MCF 10A (cell line): ENCODE measurements at places on chromosomes 12 and 14. TPM values are rescaled to one million over a fixed set of nuclear protein-coding genes. Genes with fewer than 3 reads are reported as not detected.

DNA sequence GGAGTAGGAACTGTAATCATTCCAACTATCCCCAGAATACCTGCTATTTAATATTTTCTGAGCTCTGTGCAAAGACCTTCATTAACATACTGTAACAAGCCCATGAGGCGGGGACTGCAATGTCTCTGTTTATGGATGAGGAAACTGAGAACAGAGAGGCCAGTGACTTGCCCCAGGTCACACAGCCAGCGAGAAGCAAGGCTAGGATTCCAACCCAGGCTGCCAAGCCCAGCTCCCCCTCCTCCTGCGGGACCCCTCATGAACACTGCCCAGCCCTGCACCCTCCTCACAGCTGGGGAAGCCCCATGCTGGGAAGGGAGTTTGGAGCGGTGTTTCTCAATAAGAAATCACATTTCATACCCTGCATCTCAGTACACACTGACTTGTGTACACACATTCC, 10.9 kb downstream of the HVCN1 start:
- no peak for DNase-seq

DNA sequence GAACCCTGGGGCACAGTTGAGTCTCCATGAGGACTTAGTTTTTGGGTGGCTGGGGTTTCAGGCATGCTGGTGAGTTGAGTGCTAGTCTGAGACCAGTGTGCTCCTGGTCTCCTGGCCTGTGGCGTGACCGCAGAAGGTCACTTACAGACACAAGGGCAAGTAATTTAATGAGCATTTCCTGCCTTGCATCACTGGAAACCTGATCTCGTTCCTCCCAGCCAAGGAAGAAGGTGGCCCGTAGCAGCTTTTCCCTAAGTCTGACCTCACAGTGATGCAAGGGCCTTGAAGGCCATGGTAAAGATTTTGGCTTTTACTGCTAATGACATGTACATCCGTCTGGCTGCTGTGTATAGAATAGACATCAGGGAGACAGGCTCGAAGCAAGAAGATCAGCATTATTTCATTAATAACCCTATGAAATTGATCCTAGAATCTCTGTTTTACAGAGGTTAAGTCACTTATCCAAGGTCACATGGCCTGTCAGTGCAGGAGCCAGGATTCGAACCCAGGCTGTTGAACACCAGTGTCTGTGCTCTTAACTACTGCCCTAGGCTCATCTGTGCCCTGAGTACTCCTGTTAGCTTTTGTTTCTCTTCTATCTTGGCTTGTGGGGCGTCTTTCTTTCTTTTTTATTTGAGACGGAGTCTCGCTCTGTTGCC, 4.6 kb downstream of the TMEM120B start:
- DNase-seq: peak; percentile 95

GRCh38 chr12:85662207-85662602, 174.0 kb downstream of the RASSF9 start:
- DNase-seq: no peak

- DNase-seq: no peak
These were observed 19.3 kb downstream of the SLC25A3 start for GRCh38 chr12:98612696-98613334.

GRCh38 chr12:19482551-19483109, 43.3 kb downstream of the AEBP2 start:
- DNase-seq: peak; percentile 84

DNA sequence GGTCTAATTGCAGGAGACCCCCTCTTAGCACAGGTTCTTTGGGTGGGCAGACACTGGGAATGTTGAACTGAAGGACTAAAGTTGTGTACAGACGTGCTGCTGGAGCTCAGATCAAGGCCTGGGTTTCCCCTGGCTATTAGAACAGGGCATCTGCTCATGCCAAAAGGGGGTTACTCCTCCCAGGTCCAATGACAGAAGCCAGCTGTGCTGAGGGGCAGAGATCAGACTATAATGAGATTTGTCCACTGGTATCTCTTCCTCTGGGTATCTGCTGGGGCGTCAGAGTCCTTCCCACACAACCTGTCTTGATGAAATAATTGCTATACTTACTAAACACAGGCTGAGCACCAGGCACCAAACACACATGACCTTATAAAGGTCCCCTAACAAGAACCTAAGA, 42.6 kb downstream of the LTBP2 start:
- no peak for DNase-seq

- no peak for DNase-seq
These were observed 62.7 kb downstream of the EEA1 start for GRCh38 chr12:92866418-92866817.

GRCh38 chr12:6871052-6871957, 1.8 kb downstream of the SPSB2 start:
- peak; percentile 77 for DNase-seq

DNA sequence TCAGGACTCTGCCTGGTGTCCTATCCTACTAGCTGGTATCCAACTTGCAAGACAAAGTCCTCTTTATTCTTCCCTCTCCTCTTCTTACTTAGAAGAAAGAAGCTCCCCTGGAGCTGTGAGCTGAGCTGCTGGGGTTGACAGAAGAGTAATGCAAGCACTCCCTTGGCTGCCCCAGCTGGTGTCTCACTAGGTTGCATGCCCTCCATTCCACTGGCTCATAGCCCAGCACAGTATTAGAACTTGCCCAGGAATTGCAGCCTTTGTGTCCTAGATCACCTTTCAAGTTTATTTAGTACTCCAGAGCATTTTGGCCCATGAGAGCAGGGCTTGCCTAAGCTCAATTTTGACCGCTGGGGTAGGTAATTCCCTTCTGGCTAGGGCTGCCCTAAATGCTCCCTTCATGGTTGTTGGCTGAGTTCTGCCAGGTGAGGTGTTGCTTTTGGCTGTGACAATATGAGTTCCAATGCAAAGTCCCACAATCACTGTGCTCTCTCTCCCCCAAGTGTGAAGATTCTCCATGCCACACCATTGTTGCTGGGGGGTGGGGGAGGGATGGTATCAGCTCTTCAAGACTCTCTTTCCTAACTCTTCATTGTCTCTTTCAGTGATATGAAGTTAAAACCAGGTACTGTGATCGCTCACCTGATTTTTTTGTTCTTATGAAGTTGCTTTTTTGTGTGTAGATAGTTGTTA, 317.4 kb upstream of the DDHD1 start:
- peak; percentile 10 for DNase-seq

- no peak for DNase-seq
These were observed 22.2 kb upstream of the KERA start for GRCh38 chr12:91080041-91080440.

- no peak for DNase-seq
These were observed 12.9 kb downstream of the BRI3BP start for GRCh38 chr12:125006365-125006764.

GRCh38 chr14:74570696-74571095, 41.3 kb downstream of the LTBP2 start:
- peak; percentile 42 for DNase-seq

- DNase-seq: no peak
These were observed 2.0 kb upstream of the ANKRD9 start for GRCh38 chr14:102511538-102511937.

GRCh38 chr14:32507029-32507984, 178.2 kb downstream of the AKAP6 start:
- DNase-seq: peak; percentile 87

GRCh38 chr14:37936971-37937370, 270.7 kb upstream of the SSTR1 start:
- DNase-seq: no peak

DNA sequence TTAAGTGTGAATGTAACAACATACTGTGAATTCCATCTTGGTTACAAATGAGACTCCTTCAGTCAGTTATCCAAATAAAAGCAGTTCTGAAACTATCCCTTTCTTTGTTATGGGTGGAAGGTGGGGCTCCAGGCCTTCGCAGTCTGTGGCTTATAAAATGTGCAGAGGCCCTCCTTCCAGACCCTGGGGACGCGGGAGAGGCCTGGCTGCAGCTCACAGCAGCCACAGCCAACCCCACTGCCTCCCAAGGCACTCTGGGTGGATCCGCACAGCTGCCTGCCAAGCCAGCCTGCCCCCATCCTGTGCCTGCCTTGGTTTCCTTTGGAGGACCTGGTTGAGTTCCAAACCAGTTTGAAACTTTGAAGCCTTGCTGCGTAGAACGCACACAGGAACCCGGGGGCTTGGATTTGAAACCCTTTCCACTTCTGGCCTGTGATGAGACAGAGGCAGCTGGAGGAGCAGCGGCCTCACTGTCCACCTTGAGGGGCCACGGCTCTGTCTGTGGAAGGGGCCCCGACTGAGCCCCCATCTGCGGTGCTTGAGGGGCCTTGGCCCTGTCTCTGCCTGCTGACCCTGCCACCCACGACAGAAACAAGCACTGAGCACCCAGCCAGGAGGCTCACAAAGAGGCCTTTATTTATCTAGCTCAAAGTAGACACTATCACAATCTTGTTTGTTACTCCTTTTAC, 30.4 kb downstream of the CCNK start:
- no peak for DNase-seq

GRCh38 chr12:124401704-124402221, 106.9 kb downstream of the RFLNA start:
- no peak for DNase-seq

GRCh38 chr12:70332236-70332635, 33.9 kb upstream of the KCNMB4 start:
- DNase-seq: no peak

DNA sequence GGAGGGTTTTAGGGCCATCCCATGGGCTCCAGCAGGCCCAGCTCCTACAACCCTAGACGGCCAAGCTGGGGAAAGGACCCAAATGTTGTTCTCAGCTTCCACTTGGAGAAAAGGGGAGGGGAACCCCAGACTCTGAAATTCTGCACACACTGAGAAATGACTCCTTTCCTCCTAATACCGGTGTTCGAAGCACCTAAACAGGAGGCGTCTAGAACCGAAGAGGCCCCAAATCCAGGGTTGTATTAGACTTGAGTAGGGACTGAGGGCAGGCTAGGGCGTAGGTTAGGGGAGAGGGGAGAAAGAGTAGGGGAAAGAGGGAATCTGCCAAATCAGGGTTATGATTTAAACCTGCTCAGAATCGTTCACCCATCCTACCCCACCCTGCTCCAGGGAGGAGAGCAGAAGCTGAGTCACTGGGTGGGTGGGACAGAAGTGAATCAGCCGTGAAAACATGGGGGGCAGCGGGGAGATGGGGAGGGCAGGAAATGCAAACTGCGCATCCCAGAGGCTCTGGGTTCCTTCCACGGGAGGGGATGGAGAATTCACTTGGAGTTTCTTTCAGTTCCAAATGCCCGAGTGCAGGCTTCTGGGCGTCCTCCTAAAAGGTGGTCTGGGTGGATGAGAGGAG, 1.0 kb downstream of the IGFBP6 start:
- peak; percentile 71 for DNase-seq

DNA sequence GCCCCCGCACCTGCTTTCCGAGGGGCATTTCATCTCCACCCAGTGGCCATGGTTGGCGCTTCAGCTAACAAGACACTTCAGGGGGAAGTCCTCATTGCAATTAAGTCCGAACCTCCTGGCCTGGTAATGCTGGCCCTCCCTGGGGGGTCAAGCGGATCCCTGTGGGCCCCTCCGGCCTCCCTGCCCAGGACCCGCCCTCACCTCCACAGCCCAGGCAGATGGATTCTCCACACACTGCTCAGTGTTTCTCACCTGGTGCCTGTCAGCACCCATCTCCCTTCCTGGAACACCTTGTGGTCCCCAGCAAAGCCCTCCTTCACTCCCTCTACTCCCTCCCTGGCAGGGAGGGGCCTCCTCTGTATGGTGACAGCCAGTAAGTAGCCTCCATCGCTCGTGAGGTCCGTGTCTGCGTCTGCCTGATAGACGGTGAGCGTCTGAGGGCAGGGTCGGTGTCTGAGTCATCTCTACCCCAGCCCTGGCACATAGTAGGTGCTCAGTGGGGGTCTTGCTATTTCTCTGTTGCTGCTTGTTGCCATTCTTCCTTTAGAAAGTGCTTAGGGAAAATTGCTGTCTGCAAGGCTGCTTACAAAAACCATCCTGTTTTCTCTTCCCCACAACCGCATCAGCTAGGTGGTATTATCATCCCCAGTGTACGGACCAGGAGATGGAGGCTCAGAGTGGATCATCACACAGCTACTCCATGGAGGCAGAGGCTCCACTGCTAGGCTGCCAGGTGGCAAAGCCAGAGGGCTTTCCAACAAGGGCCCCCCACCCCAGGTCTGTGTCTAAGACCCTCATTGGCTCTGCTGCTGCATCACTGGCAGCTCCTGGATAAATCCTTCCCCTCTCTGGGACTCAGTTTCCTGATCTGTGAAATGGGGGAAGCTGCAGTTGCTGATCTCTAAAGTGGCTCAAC, 39.7 kb upstream of the EML1 start:
- DNase-seq: no peak

DNA sequence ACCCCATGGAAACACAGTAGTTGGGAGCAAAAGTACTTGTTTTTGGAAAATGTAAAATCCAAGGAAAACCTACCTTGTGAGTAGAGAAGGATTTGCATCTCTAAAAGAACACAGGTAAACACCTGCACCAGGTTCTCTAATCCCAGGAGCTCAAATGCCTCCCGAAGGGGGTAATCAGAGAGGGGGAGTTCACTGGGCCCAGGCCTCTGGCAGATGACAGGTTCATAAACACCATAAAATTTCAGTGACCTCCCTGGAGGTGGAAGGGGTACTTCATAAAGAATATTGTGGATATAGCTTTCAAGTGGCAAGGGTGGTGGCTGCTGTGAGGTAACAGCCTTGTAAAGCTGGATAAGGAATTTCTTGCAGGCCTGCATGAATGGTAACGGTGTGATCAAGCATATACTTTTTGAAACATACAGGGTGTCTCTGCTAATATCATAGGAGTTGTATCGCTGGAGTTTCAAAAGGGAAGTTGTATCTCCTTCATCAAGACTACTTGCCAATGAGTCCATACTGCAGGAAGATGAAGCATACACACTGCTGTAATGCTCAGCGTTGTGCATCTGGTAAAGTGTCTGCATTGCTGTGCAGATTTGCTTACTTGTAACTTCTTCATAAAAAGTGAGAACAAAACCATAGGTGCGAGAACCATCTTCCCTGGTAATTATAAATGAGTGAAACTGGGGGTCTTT, 111.3 kb downstream of the DENND5B start:
- no peak for DNase-seq

GRCh38 chr12:21502164-21502496, 541 bp downstream of the GOLT1B start:
- DNase-seq: peak; percentile 24

DNA sequence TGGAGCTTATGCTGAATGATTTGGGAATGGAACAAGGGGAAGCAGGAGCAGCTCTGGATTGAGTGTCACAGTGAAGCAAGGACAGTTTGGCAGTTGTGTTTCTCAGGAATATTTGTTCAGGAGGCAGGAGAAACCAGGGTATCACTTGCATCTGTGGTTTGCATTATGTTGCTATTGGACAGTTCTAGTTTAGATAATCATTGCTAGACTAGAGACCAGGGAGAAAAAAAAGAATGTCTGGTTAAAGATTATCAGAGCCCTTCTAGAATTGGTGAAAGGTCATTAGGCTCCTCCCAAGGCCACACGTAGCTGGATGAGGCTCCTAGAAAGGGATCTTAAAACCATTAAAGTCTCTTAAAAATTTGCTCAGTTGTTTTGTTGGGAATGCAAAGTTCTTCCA, 17.0 kb upstream of the SRSF5 start:
- no peak for DNase-seq

Gene APPL2
- total RNA-seq: 32.5 and 35.5 TPM in 2 replicates

Gene KRT4
- total RNA-seq: not detected in 2 replicates

Gene TDP1
- total RNA-seq: 13.3 and 16.3 TPM in 2 replicates

Gene AGAP2
- total RNA-seq: 0.19 TPM in 1 of 2 replicates, not detected in the other

Gene CORO1C
- 130 and 141 TPM in 2 replicates for total RNA-seq

Gene GYS2
- total RNA-seq: 0.29 and 0.47 TPM in 2 replicates

Gene LRRC43
- not detected in 2 replicates for total RNA-seq

Gene NTN4
- 53.0 and 96.4 TPM in 2 replicates for total RNA-seq

Gene ERP27
- not detected in 2 replicates for total RNA-seq

Gene KLRC3
- total RNA-seq: 0.81 and 2.3 TPM in 2 replicates

Gene TMEM229B
- 0.17 and 0.37 TPM in 2 replicates for total RNA-seq

Gene CISTR
- not detected in 2 replicates for total RNA-seq

Gene RPL10L
- not detected in 2 replicates for total RNA-seq

Gene HOXC10
- total RNA-seq: not detected in 2 replicates
